ENCODE measurements at places on chromosomes 11 and 22. TPM values are rescaled to one million over a fixed set of nuclear protein-coding genes. Genes with fewer than 3 reads are reported as not detected.

- DNase-seq = no peak
These were observed 38.3 kb downstream of the WT1 start for GRCh38 chr11:32396991-32397390.

- no peak for DNase-seq
These were observed 60.6 kb downstream of the FAM83F start for GRCh38 chr22:40055143-40055883.

DNA sequence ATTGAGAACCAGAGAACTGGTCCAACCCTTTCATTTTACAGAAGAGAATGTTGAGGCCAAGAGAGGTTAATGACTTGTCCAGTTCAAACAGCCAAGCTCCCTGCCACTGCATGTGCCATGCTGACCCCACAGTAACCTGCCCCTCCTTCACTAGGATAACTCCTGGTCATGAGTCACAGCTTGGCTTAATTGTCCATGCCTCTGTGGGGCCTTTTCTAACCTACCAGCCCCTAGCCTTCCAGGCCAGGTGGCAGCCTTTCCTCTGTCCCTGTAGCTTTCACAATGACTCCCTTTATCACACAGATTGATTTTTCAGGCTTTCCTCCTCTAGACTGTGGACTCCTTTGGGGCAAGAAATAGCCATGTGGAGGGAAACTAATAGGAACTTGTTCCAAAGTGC lies 97.2 kb downstream of the PIWIL4 start:
- no peak for DNase-seq

DNA sequence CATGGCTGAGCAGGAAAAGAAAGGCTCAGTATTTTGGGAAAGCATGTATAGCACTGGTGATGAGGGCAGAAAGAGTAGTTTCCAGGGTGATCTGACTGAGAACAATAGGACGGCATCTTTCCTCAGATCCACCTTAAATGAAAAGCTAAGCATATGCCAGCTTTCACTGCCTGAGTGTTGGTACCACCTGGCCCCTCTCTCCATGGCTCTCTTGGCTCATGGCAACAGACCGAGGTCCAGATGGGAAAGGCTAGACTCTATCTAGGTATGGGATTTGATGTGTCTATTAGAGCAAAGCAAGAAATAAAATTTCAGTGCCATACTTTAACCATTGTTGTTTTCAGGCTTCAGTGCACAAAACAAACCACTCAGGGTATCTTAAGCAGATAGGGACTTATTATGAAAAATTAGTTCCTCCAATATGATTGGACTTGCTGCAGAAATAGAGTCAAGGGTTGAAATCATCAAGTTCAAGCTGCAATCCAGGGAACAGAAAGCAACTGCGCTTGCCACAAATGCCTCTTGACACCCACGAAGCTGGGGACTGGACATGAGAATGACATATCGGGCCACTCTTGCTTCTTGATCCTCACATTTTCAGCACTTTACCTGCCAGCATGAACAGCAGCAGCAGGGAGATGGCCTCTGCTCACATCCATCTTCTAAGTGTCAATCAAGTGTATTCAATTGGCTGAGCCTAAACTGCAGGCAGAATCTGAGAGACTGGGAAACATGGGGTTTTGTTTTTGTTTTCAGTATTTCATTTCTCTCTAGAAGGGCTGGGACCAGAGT lies 64.0 kb upstream of the SNX19 start:
- no peak for DNase-seq

GRCh38 chr11:1702506-1702905 lies 5.5 kb downstream of the KRTAP5-6 start:
- no peak for DNase-seq

DNA sequence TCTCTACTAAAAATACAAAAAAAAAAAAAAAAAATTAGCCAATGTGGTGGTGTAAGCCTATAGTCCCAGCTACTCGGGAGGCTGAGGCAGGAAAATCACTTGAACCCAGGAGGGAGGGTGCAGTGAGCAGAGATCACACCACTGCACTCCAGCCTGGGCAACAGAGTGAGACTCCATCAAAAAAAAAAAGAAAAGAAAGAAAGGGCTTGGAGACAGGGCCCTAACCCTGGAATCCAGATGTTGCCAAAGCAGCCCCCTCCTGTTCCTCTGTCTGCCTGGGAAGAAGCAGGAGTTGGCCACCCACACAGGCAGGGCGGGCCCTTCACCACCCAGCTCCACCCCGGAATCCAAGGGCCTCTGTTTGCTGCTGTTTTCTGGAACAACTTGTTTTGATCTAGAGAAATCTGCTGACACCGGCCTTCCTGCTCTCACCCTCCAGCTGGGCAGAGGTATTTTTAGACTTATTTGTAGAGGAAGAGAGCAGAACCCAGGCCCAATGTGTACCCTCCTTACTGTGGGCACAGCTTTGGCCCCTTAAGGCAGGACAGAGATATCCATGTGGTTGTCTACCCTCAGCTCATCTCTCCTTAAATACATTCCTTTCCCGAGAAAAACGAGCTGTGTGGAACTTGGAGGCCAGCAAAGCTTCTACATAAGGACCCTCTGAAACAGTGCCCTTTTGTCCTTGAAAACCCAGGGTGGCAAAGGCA lies 2.7 kb upstream of the NEAT1 start:
- DNase-seq = no peak

- no peak for DNase-seq
These were observed 36.2 kb upstream of the RAPSN start for GRCh38 chr11:47485107-47485506.

- peak; percentile 91 for DNase-seq
These were observed at the start of gene BUD13 for GRCh38 chr11:116772443-116773202. Gene BUD13 (minus strand): TSS chr11:116772987. CDS start chr11:116772964, 23 bp downstream.

DNA sequence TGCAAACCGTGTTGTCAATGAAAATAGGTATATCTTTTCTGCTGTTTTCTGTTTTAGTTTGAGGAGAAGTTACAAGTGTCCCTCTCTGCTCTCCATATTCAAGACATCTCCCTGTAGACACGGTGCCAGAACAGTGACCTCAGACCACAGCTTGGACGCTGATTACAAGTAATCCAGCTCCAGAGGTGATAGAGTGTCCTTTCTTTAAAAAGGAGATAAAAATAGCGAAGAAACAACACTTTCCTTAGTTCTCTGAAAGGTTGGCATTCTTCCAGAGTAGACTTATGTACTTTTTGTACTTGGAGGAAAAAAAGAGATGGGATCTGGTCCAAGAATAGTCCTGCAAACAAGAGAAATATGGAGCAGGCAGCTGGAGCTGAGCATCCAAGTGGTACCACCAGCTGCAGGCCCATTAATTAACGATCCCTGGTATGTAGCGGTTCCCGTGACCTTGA lies 43.0 kb upstream of the WT1 start:
- DNase-seq = no peak

- no peak for DNase-seq
These were observed 430 bp downstream of the CDC42EP1 start for GRCh38 chr22:37560608-37561211.

GRCh38 chr11:120139316-120140069 lies 1.6 kb upstream of the TRIM29 start:
- no peak for DNase-seq

GRCh38 chr22:40310081-40310767 lies 36.1 kb upstream of the ADSL start:
- DNase-seq = peak; percentile 84

GRCh38 chr11:76984743-76985142 lies 49.5 kb upstream of the B3GNT6 start:
- DNase-seq = no peak

IFITM10 gene
- polyA plus RNA-seq = not detected

FIBIN gene
- 118 TPM for polyA plus RNA-seq

TPP1 gene
- 37.1 TPM for polyA plus RNA-seq

MORC2 gene
- polyA plus RNA-seq = 25.5 TPM

HTR3B gene
- not detected for polyA plus RNA-seq

All from muscle of arm (tissue), 14 donors.